HepG2 (cell line): ENCODE measurements at places on chromosomes 5 and 9. TPM values are rescaled to one million over a fixed set of nuclear protein-coding genes. Genes with fewer than 3 reads are reported as not detected.

The GARNL3 gene
- total RNA-seq: 6.0 and 11.0 TPM in 2 replicates

The REEP5 gene
- 26.3 and 49.4 TPM in 2 replicates for total RNA-seq

The ZFP37 gene
- 3.7 and 5.6 TPM in 2 replicates for total RNA-seq

The SMIM33 gene
- total RNA-seq: not detected in 2 replicates

The GRIN3A gene
- total RNA-seq: not detected in 2 replicates

DNA sequence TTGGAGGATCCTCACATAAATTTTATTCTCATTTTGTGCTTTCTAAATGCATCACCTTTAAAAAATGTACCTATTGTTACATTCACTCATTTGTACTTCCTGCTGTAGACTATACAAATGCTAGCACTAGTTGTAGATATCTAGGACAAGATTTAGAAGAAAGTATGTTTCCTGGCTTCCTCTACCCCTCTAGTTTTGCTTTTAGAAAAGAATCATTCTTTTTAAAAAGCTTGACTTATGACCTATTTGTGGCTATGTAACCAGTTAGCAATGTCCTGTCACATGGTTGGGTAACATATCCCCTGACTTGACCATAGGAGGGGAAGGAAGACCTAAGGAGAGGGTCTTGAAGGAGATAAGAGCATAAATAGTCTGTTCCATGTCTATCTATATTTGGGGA lies 13.3 kb downstream of the CAMK4 start:
- H3K27me3 ChIP-seq: peaks cover 4% of the 10 kb centered on the region; the same call in 1 of the 3 replicates
- DNase-seq: no peak
- H3K4me3 ChIP-seq: no peak overlapping the region
- H3K27ac ChIP-seq: no peak overlapping the region

GRCh38 chr5:78795757-78796156 lies 147.2 kb upstream of the LHFPL2 start:
- H3K4me3 ChIP-seq: no peak overlapping the region
- no peak overlapping the region for H3K27ac ChIP-seq
- no peaks in the 10 kb centered on the region for H3K27me3 ChIP-seq
- peaks cover 15% of the 10 kb centered on the region for H3K4me1 ChIP-seq
- DNase-seq: peak; percentile 67

DNA sequence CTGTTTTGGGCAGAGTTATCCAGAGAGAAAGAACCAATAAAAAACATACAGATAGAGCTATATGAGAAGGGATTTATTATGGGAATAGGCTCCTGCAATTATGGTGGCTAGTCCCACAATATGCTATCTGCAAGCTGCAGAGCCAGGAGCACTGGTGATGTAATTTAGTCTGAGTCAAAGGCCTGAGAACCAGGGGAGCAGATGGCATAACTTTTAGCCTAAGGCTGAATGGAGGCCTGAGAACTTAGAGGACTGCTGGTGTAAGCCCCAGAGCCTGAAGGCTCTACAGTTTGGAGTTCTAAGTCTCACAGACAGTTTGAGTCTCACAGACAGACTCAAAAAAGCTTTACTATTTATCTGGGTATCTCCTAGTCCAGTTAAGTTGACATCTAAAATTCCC lies 263.8 kb downstream of the FBXL7 start:
- no peak for DNase-seq
- no peak overlapping the region for H3K27ac ChIP-seq
- no peaks in the 10 kb centered on the region for H3K36me3 ChIP-seq
- no peaks in the 10 kb centered on the region for H3K4me1 ChIP-seq
- H3K4me3 ChIP-seq: no peak overlapping the region

GRCh38 chr9:32251539-32251938 lies 132.9 kb upstream of the ACO1 start:
- DNase-seq: peak; percentile 80
- H3K36me3 ChIP-seq: no peaks in the 10 kb centered on the region
- H3K4me1 ChIP-seq: peaks cover 45% of the 10 kb centered on the region

DNA sequence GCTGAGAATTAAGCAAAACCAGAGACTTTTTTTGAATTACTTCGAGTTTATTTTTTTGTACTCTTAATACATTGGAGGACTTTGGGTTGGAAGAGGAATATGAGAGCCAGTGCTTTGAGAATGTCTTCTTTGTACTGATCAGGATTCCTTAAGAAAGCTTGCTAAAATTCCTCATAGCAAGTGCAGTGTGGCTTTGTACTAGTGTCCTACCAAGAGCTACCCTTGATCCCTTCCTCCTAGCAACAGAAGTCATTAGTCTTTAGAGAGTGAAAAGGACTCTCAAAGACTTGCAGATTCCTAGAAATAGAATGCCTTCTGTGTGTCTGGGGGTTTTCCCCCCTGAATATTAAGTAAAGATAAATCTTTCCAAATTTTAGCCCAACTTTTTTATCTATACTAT lies 276.1 kb downstream of the ARHGAP26 start:
- peaks cover 5% of the 10 kb centered on the region for H3K4me1 ChIP-seq
- H3K4me3 ChIP-seq: no peak overlapping the region
- no peak overlapping the region for H3K27ac ChIP-seq
- H3K36me3 ChIP-seq: peaks cover 12% of the 10 kb centered on the region

DNA sequence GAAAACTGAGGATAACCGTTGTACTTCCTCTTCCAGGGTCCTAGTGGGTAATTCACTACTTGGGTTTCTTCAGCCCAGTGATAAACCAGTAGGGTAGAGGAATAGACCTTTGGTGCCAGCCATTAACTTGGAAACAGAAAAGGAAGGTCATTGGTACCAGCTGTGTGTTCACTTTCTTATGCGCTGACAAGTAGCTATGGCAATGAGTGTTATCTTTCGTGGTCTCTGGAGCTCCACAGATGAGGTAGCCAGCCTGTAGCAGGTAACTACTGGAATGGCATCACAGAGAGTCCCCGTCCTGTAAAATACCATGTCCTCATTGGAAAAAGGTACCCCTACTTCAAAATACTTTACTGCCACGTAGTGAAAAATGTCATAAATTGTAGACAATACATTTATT lies 2.3 kb downstream of the UHRF2 start:
- peaks cover 45% of the 10 kb centered on the region for H3K4me1 ChIP-seq
- no peaks in the 10 kb centered on the region for H3K27me3 ChIP-seq
- H3K27ac ChIP-seq: no peak overlapping the region
- no peak for DNase-seq
- H3K4me3 ChIP-seq: peak overlapping the region; percentile 91

- H3K27me3 ChIP-seq: no peaks in the 10 kb centered on the region
- DNase-seq: no peak
- H3K36me3 ChIP-seq: no peaks in the 10 kb centered on the region
- H3K4me1 ChIP-seq: peaks cover 14% of the 10 kb centered on the region
- H3K4me3 ChIP-seq: no peak overlapping the region
- no peak overlapping the region for H3K27ac ChIP-seq
Observed at GRCh38 chr9:109161471-109161870, 5.6 kb downstream of the FRRS1L start.

- H3K4me1 ChIP-seq: no peaks in the 10 kb centered on the region
- no peak overlapping the region for H3K4me3 ChIP-seq
- H3K36me3 ChIP-seq: no peaks in the 10 kb centered on the region
- no peak for DNase-seq
Observed at GRCh38 chr9:9099646-9100045, 1300.1 kb upstream of the DMAC1 start.

- H3K27me3 ChIP-seq: 0 out of 2 replicates have a peak, but pooled peaks cover 1% of the 10 kb centered on the region
- H3K4me3 ChIP-seq: no peak overlapping the region
- H3K4me1 ChIP-seq: no peaks in the 10 kb centered on the region
- H3K27ac ChIP-seq: no peak overlapping the region
Observed at GRCh38 chr9:26789959-26790358, 102.6 kb downstream of the CAAP1 start.

GRCh38 chr9:25537808-25538207 lies 140.4 kb downstream of the TUSC1 start:
- H3K4me1 ChIP-seq: no peaks in the 10 kb centered on the region
- no peak overlapping the region for H3K4me3 ChIP-seq
- no peaks in the 10 kb centered on the region for H3K27me3 ChIP-seq
- H3K27ac ChIP-seq: no peak overlapping the region

- H3K36me3 ChIP-seq: peaks cover 73% of the 10 kb centered on the region
- H3K4me1 ChIP-seq: peaks cover 31% of the 10 kb centered on the region
- H3K27me3 ChIP-seq: no peaks in the 10 kb centered on the region
- DNase-seq: no peak
- no peak overlapping the region for H3K27ac ChIP-seq
Observed at GRCh38 chr5:32264957-32265572, 47.7 kb downstream of the MTMR12 start.

DNA sequence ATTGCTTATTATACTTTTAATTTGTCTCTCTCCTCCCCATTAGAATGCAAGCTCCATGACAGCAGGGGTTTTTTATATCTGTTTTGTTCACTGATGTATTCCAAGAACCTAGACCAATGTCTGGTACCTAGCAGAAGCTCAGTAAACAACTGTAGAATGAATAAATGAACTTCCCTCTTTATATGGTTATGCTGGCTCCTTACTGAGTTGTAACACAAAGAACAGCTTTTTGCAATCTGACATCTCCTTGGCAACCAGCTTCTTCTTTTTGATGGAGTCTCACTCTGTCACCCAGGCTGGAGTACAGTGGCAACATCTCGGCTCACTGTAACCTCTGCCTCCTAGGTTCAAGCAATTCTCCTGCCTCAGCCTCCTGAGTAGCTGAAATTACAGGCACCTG lies 13.6 kb downstream of the TRMO start:
- H3K27ac ChIP-seq: no peak overlapping the region
- no peaks in the 10 kb centered on the region for H3K27me3 ChIP-seq

DNA sequence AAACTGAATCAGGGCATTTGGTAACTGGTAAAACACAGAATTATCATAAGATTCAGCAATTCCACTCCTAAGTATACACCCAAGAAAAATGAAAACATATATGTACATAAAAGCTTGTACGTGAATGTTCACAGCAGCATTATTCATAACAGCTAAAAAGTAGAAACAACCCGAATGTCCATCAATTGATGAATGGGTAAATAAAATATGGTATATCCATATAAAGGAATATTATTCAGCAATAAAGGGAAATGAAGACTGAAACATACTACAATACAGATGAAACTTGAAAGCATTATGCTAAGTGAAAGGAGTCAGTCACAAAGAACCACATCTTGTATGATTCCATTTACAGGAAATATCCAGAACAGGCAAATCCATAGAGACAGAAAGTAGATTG lies 65.5 kb downstream of the MPDZ start:
- DNase-seq: no peak
- H3K27ac ChIP-seq: no peak overlapping the region
- no peaks in the 10 kb centered on the region for H3K27me3 ChIP-seq
- H3K36me3 ChIP-seq: peaks cover 2% of the 10 kb centered on the region
- no peak overlapping the region for H3K4me3 ChIP-seq
- no peaks in the 10 kb centered on the region for H3K4me1 ChIP-seq

GRCh38 chr5:139660923-139661814 lies 13.0 kb downstream of the CXXC5 start:
- H3K27ac ChIP-seq: no peak overlapping the region
- H3K4me1 ChIP-seq: peaks cover 72% of the 10 kb centered on the region
- no peak overlapping the region for H3K4me3 ChIP-seq
- H3K36me3 ChIP-seq: peaks cover 27% of the 10 kb centered on the region

DNA sequence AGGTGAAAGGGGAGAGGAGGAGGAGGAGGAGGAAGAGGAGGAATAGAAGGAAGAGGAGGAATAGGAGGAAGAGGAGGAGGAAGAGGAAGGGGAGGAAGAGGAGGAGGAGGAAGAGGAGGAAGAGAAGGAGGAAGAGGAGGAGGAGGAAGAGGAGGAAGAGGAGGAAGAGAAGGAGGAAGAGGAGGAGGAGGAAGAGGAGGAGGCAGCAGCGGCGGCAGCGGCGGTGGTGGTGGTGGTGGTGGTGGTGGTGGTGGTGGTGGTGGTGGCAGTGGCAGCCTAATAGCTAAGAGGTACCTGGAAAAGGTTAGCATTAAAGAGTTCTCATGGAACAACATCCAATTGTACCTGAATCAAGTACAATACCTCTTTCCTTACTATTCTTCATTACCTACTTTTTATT lies 32.5 kb downstream of the UBAP2 start:
- no peak overlapping the region for H3K4me3 ChIP-seq
- peaks cover 26% of the 10 kb centered on the region; the same call in 1 of the 3 replicates for H3K36me3 ChIP-seq
- H3K27me3 ChIP-seq: no peaks in the 10 kb centered on the region
- no peak for DNase-seq
- no peaks in the 10 kb centered on the region for H3K4me1 ChIP-seq

- no peaks in the 10 kb centered on the region for H3K36me3 ChIP-seq
- no peaks in the 10 kb centered on the region for H3K4me1 ChIP-seq
- H3K27me3 ChIP-seq: no peaks in the 10 kb centered on the region
- H3K4me3 ChIP-seq: no peak overlapping the region
- H3K27ac ChIP-seq: no peak overlapping the region
- no peak for DNase-seq
Observed at GRCh38 chr5:81631124-81631523, 119.8 kb downstream of the SSBP2 start.

- H3K4me1 ChIP-seq: no peaks in the 10 kb centered on the region
- H3K36me3 ChIP-seq: no peaks in the 10 kb centered on the region
Observed at GRCh38 chr9:38214432-38214831, 145.4 kb upstream of the SHB start.

DNA sequence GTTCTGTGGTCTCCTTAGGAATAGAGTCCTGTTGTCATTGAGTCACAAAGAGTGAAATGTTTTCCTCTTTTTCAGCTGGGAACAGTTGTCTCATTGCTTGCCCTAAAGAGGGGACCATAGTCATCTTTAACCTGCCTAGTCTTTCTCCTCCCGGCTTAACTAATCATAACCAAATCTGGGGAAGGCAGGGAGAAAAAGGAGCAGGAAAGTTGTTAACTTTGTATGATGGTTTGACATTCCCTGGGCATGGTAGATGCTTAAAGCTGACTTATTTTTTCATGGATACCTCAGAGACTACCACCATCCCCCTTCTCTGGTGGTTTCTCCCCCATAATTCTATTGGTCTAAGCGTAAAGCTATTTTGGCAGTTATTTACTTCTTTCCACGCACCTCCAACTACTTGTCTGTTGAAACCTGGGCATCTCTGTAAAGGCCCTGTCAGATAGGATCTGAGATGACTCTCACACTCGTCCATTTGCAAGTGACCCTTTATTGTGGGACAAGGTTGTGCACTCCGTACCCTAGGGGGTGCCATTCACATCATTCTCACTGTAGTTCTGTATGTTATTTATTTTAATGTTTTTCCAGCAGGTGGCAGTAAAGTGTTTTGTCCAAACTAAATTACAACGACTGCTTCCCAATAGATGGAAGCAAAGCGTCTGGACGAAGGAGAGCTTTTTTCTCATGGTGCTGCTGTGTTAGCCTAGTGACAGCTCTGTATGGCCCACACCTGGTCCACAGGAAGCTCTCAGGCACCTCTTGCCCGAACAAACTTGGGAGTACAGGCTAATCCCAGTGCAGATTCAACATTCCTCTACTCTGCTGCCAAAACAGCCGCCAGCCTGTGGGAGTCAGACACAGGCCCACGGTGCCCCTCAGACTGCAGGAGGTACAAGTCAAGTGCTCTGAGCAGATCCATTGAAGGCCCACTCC lies 3.0 kb upstream of the FAM13B start:
- no peaks in the 10 kb centered on the region for H3K36me3 ChIP-seq
- H3K4me3 ChIP-seq: no peak overlapping the region
- no peaks in the 10 kb centered on the region for H3K27me3 ChIP-seq
- peak; percentile 91 for DNase-seq
- no peak overlapping the region for H3K27ac ChIP-seq
